ENCODE measurements at places on chromosomes 7 and 10.

DNA sequence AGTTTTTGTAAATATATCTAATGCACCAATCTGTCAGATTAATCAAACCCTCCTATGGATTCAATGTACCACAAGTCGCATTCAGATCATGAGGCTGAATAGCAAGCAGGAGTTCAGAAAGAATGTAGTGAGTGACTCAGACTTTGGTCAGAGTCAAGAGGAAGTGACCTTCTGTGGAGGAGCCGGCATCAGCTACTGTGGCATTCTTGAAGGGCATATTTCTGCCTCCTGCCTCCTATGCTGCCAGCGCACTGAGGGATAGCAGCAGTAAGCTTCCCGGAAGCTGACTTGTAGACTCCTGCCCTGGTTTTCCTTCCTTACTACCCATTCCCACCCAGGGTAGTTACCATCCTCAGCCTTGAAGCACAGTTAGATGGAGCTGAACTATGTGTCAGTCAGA, 867.5 kb downstream of the NRG3 start:
- DNase-seq: peak; percentile 22

DNA sequence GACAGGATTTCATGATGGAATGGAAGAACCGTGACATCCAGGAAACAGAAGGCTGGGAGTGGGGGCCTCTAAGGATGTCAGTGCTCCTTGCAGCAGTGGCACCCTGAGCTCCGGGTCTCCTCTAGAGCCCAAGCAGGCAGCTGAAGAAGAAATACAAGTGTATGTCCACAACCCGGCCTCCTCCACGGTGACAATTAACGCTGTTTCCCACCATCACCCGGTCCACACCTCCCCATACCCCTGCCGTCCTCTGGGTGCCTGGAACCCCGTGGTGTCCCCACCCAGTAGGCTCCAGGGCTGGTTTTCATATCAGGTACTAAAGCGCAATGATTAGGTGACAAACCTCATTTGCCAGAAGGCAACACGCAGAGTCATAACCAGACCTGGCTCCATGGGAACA, 30.3 kb downstream of the GRID1 start:
- DNase-seq: no peak

- DNase-seq: no peak
Measured at GRCh38 chr7:112410092-112410491, 40.2 kb upstream of the IFRD1 start.

DNA sequence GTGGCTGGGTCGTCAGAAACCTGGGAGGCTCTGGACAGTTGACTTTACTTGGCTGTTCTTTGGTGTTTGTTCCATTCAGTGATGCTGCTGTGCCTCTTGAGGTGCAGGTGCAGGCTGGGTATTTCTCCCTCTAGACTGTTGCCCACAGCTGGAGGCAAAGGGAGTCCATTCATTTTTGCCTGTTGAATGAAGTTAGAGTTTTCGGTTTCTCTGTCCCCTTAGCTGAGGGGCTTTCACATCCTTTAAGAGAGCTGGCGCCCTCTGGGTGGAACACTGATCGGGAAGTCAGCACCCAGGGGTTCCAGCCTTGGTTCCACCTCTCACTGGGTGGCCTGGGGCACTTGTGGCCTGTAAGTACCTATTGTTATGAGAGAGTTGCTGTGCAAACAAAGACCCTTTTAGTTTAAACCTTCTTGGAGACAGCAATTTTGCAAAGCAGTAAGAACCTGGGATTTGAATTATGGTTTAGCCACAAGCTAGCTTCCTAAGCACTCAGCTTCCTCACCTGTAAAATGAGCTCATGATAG, 67.2 kb downstream of the GRK5 start:
- no peak for DNase-seq

Measured in fibroblast of the conjunctiva (primary cell).